ENCODE measurements at places on chromosomes 16 and 17. TPM values are rescaled to one million over a fixed set of nuclear protein-coding genes. Genes with fewer than 3 reads are reported as not detected.

- no peaks in the 10 kb centered on the region for H3K36me3 ChIP-seq
- peaks cover 43% of the 10 kb centered on the region for H3K27me3 ChIP-seq
- DNase-seq: no peak
- H3K27ac ChIP-seq: no peak overlapping the region
These were observed 36.0 kb downstream of the LGALS9 start for GRCh38 chr17:27666831-27667560.

GRCh38 chr16:53518550-53519416, 15.8 kb upstream of the AKTIP start:
- H3K27me3 ChIP-seq: peaks cover 5% of the 10 kb centered on the region
- H3K4me3 ChIP-seq: peak overlapping the region; percentile 14
- H3K4me1 ChIP-seq: peaks cover 22% of the 10 kb centered on the region
- H3K27ac ChIP-seq: peak overlapping the region; percentile 35
- H3K36me3 ChIP-seq: peaks cover 7% of the 10 kb centered on the region
- no peak for DNase-seq

- no peak for DNase-seq
- H3K36me3 ChIP-seq: no peaks in the 10 kb centered on the region
These were observed 279.8 kb upstream of the EEF2KMT start for GRCh38 chr16:5377280-5377898.

DNA sequence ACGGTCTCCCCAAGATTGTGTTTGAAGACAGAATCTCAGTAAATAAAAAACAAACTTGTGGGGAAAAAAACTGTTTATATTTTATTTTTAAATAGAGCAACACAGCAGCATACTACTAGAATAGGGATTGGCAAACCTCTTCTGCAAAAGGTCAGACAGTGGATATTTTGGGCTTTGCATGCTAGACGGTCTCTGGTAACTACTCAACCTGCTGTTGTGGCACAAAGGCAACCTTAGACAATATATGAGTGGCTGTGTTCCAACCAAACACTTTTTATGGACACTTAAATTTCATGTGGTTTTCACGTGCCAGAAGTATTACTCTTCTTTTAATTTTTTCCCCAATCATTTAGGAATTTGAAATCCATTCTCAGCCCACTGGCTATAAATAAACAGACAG, 55.0 kb downstream of the IRX5 start:
- no peak overlapping the region for H3K4me3 ChIP-seq
- H3K4me1 ChIP-seq: no peaks in the 10 kb centered on the region
- H3K27ac ChIP-seq: no peak overlapping the region

DNA sequence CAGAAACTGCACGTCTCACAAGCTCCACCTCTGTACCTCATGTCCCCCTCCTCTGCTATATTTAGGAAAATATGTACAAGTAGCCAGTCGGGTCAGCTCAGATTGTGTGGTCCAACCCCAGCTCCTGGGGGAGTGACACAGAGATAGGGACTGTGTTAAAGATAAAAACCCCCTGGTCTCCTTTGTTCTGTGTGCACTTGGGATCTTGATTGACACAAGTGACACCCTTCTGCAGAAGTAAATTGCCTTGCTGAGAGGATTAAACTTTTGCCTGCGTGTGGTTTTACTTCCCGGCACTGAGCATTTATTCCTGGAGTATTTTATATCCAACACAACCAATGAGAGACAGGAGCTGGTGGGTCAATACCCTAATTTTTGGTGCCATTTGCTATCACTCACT, 37.5 kb downstream of the TLE7 start:
- DNase-seq: no peak
- H3K27me3 ChIP-seq: peaks cover 60% of the 10 kb centered on the region
- H3K36me3 ChIP-seq: peaks cover 9% of the 10 kb centered on the region
- no peak overlapping the region for H3K4me3 ChIP-seq

DNA sequence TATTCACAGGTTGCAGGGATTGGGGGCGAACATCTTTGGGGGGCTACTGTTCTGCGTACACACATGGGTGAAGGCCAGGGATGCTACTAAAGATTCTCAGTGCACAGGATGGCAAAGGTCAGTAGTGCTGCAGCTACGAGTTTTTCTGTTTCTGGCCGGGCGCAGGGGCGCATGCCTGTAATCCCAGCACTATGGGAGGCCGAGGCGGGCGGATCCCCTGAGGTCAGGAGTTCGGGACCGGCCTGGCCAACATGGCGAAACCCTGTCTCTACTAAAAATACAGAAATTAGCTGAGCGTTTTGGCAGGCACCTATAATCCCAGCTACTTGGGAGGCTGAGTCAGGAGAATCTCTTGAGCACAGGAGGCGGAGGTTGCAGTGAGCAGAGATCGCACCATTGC, 3.9 kb upstream of the ZNF598 start:
- peaks cover 2% of the 10 kb centered on the region for H3K27me3 ChIP-seq
- peaks cover 12% of the 10 kb centered on the region for H3K4me1 ChIP-seq
- H3K4me3 ChIP-seq: no peak overlapping the region
- H3K36me3 ChIP-seq: peaks cover 4% of the 10 kb centered on the region
- no peak overlapping the region for H3K27ac ChIP-seq
- DNase-seq: no peak

DNA sequence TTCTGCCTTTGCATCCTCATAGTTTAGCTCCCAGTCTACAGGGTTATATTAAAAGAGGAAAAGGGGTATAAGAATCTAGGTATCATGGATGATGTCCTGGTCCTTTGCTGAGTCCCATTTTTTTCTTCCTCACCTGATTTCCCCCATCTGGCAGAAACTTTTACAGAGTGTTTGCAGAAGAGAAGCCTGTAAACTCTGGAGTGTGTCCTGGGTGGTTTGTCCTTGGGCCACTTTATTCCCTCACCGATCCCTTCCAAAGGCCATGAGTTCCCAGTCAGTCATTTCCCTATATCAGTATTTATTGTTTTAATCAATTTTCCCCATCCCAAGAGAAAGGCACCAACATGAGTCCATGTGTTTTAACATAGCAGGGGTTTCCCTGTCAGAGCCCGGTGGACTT, 638.2 kb downstream of the WWOX start:
- H3K4me3 ChIP-seq: no peak overlapping the region
- H3K4me1 ChIP-seq: no peaks in the 10 kb centered on the region
- H3K27me3 ChIP-seq: no peaks in the 10 kb centered on the region
- no peak for DNase-seq

- no peaks in the 10 kb centered on the region for H3K36me3 ChIP-seq
- DNase-seq: no peak
- no peak overlapping the region for H3K4me3 ChIP-seq
- H3K27me3 ChIP-seq: peaks cover 17% of the 10 kb centered on the region
- no peaks in the 10 kb centered on the region for H3K4me1 ChIP-seq
These were observed 154.2 kb downstream of the MRM1 start for GRCh38 chr17:36755586-36755985.

- peaks cover 57% of the 10 kb centered on the region for H3K27me3 ChIP-seq
- H3K4me1 ChIP-seq: peaks cover 12% of the 10 kb centered on the region
- H3K36me3 ChIP-seq: no peaks in the 10 kb centered on the region
- peak overlapping the region; percentile 74 for H3K4me3 ChIP-seq
These were observed 2.0 kb downstream of the NPTX1 start for GRCh38 chr17:80474231-80474960.

- H3K27me3 ChIP-seq: peaks cover 4% of the 10 kb centered on the region
- H3K27ac ChIP-seq: no peak overlapping the region
- H3K4me3 ChIP-seq: peak overlapping the region; percentile 61
- H3K36me3 ChIP-seq: no peaks in the 10 kb centered on the region
- DNase-seq: no peak
These were observed 19.8 kb upstream of the ADCY7 start for GRCh38 chr16:50246299-50247122.

GRCh38 chr16:79602628-79603014, 2.1 kb upstream of the MAF start:
- peaks cover 18% of the 10 kb centered on the region for H3K27me3 ChIP-seq
- no peak for DNase-seq
- no peak overlapping the region for H3K27ac ChIP-seq
- peaks cover 17% of the 10 kb centered on the region for H3K4me1 ChIP-seq
- H3K4me3 ChIP-seq: no peak overlapping the region

DNA sequence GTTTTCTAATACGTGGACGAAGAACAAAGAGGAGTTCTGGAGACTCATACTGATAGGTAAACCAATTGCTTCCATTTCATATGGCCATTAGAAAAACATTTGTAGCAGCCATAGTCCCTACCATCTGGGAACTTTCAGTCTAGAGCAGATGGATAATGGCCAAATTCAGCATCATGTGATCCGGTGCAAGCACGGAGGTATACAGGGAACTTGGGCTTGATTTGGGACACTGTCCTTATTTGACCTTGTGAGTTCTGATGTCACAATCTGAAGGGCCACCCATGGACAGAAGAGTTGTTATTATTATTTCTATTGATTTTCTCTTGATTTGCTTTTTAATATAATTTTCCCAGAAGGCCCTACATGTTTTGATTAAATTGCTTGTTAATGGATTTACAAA, 154.6 kb upstream of the ZNF267 start:
- peaks cover 40% of the 10 kb centered on the region for H3K36me3 ChIP-seq
- H3K27me3 ChIP-seq: no peaks in the 10 kb centered on the region
- H3K27ac ChIP-seq: no peak overlapping the region
- H3K4me3 ChIP-seq: no peak overlapping the region
- no peak for DNase-seq
- peaks cover 16% of the 10 kb centered on the region for H3K4me1 ChIP-seq

GRCh38 chr17:48871035-48871550, 21.5 kb upstream of the ATP5MC1 start:
- no peaks in the 10 kb centered on the region for H3K36me3 ChIP-seq
- no peak overlapping the region for H3K27ac ChIP-seq
- no peaks in the 10 kb centered on the region for H3K4me1 ChIP-seq
- peaks cover 7% of the 10 kb centered on the region for H3K27me3 ChIP-seq

DNA sequence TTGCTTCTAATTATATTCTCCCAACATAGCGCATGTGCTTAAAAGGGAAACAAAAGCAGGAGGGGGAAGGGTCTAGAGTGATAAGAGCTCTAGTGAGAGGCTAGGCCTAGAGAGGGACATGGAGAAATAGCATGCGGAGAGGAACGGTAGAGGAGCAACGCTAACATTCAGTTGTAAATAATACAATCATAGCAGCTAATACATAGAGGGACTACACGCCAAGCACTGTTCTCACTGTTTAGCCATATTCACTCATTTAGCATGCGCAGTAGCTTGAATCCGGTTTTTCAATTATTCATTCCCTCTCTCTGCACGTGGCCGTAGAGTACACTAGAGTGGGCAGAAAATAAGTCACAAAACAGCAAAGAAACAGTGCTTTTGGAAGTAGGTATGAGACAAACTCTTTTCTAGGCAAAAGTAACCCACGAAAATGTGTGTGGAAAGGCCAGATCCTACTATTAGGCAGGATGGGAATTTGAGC, 1.7 kb upstream of the ALOX12 start:
- peaks cover 13% of the 10 kb centered on the region for H3K36me3 ChIP-seq
- H3K4me1 ChIP-seq: peaks cover 7% of the 10 kb centered on the region
- DNase-seq: no peak

DNA sequence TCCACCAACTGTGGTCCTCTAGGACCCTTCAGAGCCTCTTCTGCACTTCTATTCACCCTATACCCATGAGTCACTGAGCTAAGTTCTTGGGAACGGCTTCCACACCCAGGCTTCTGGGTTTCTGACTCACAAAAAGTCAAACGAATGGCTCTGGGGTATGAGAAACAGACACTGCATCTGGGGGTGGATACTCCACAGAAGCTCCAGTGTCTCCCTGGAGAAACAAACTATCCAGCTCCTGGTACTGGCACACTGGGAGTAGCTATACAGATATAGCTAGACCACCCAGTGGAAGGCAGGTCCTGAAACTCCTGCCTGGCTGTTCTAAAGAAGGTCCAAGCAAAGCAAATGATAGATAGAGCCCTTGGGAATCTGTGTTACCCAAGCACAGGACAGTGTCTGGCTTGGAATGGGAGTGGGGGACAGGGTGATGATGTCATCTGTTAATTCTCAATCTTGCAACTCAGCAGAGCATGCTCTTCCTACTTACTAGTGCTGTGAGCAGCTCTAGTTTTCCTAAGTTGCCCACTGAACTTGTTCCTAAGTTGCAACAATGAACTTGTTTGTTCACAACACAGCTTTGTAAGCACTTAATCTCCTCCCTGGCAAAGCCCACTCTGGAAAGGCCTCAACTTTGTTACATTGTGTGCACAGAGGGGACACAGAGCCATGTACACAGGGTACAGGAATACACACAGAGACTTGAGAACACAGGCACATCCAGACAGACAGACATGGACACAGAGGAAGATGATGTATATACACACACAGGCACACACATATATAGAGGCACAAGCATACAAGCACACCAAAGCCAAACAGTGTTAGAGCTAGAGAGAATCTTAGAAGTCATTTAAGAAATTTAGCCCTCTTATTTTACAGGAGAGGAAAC, 6.7 kb downstream of the MMP28 start:
- DNase-seq: peak; percentile 89
- peaks cover 18% of the 10 kb centered on the region for H3K27me3 ChIP-seq
- peaks cover 47% of the 10 kb centered on the region for H3K4me1 ChIP-seq
- H3K36me3 ChIP-seq: no peaks in the 10 kb centered on the region
- H3K27ac ChIP-seq: peak overlapping the region; percentile 90

GRCh38 chr17:7509937-7510336, 25.8 kb downstream of the POLR2A start:
- no peak for DNase-seq
- peaks cover 32% of the 10 kb centered on the region for H3K36me3 ChIP-seq
- H3K4me1 ChIP-seq: peaks cover 5% of the 10 kb centered on the region
- no peak overlapping the region for H3K4me3 ChIP-seq
- H3K27me3 ChIP-seq: peaks cover 14% of the 10 kb centered on the region

DNA sequence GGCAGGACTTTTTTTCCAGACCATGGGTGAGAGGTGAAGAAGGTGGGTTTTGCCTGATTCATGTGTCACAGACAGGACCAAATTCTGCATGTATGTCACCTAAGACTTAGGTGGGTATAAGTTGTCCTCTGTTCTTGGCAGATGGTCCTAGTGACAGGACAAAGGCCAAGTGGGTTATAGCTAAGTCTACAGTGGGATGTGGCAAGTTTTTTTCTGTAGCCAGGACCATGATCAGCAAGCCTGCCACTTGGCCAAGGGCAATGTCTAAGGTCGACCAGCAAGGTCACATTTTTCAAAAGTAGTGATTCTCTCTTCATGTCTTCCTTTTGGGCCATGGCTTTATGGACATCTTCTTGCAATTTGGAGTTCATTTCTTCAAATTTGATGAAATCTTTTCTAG, 20.2 kb downstream of the ZNF267 start:
- H3K36me3 ChIP-seq: peaks cover 99% of the 10 kb centered on the region
- H3K4me3 ChIP-seq: no peak overlapping the region
- no peak overlapping the region for H3K27ac ChIP-seq
- DNase-seq: no peak
- H3K4me1 ChIP-seq: peaks cover 7% of the 10 kb centered on the region

UMOD gene
- total RNA-seq: not detected

ST6GALNAC2 gene
- total RNA-seq: 0.40 TPM

TBC1D3K gene
- total RNA-seq: 0.20 TPM

DUSP3 gene
- 40.0 TPM for total RNA-seq

VWA3A gene
- not detected for total RNA-seq

FAAP100 gene
- total RNA-seq: 27.3 TPM

CCDC92B gene
- not detected for total RNA-seq

AANAT gene
- total RNA-seq: not detected

ALOX12 gene
- total RNA-seq: not detected

OR1F1 gene
- not detected for total RNA-seq

WNT3 gene
- 2.6 TPM for total RNA-seq

TMIGD1 gene
- total RNA-seq: not detected

PABPN1L gene
- not detected for total RNA-seq

CORO1A gene
- 4.0 TPM for total RNA-seq

All from HFFc6 (cell line).